ENCODE measurements at places on chromosomes 6 and 20.

DNA sequence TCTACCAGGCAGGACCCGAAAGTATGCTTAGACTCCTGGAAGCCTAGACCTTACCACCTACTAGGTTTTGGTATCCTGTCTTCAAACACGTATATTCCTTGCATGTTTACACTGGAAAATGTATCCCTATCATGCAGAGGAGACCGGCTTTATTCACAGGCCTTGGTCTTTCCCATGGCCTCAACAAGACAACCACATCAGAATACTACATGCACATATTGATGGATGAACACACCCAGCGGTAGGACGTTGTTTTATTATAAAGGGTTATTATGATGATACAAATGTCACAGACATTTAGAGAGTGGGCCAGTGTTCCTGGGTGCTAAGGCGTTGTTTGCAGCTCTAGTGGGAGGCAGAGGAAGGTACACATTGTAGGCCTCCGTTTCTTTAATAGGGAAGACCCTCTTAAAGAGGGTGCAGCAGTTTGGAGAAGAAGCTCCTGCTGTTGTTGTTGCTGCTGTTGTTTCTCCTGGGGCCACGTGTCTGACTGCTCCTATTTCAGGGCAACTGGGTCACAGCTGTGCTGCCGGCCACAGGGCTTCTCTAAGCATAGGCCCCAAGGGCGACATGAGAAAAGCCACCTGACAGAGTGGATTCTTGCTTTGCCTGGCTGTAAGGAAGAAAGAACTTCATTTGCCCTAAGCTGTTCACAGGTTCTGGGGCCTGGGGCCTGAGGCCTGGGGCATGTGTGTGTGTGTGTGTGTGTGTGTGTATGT lies 98.3 kb upstream of the SASH1 start:
- no peak for DNase-seq

DNA sequence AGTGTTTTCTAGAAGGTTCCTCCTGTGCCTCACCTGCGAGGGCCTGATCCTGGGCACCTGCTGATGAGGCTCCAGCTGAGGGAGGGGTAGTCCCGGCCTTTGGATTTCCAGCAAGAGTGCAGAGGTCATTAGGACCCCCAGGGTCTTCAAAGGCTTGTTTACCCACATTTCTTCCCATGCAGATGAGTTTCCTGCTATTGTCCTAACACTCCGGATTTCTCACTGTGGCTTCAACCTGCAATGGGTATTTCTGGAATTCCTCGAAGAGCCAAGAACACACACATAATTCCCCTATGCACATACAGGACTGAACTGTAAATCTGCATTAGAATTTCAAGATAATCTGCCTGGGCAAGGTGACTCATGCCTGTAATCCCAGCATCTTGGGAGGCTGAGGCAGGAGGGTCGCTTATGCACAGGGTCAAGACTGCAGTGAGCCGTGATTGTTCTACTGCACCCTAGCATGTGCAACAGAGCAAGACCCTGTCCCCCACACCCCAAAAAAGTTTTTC lies 53.9 kb downstream of the ADNP start:
- no peak for DNase-seq

DNA sequence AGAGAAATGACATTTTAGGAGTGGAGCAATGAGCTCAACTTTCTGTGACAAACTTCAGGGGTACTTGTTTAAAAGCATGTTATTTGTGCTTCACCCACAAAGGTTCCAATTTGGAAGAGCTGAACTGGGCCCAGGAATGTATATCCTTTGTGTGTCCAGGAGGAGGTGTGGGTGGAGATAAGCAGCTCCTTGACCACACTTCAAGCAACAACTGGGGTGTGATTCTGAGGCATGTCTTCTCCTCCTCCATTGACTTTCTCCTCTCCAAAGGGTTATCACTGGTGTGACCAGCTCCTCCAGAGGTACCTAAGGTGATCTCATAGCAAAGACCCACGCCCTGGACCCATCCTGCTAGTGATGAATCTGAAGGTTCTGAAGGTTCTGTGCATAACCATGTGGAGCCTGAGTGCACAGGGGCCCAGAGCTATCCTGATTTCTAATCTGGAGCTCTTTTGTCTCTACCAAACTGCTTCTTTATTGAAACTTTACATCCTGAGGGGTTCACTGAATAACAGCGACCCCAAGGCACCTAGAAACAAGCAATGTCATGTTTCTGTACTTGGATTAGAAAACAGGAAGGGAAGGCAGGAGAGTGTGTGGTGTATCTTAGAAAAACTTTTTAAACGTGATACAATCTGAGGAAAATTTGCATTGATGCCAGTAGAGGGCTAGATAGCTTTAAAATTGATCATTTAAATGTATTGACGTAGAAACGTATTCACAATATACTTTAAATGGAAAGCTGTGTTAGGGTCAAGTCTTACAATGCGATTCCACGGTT lies 60.9 kb upstream of the CD93 start:
- DNase-seq, result no peak

DNA sequence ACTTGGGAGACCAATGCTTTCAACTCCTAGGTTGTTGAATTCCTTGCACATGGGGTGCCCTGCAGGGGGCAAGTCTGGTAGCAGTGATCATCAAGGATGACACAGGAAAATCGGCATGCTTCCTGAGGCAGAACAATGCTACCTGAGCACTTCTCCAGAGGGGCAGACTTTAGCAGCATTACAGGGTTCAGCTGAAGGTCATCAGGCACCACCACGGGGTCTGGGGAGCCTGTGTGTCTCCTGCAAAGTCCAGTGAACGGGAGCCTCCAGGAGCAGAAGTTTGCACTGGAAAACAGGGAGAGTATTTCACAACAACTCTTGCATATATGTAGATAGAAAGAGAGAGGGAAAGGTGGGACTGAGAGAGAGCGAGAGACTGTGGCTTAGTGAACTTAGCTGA lies 10.2 kb downstream of the VSX1 start:
- DNase-seq, result no peak

DNA sequence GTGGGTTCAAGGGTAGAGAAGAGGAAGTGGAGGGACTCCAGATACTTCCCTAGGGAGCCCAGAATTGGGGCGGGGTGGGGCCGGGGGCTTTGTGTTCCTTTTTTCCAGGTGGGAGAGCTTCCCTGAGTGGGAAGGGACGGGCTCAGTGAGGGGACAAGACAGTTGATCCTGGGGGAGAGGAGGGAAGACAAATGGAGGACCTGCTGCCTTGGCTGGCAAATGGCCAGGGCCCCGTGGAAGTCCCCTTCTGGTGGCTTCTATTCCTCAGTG lies 2.6 kb downstream of the CTSZ start:
- peak; percentile 92 for DNase-seq

DNA sequence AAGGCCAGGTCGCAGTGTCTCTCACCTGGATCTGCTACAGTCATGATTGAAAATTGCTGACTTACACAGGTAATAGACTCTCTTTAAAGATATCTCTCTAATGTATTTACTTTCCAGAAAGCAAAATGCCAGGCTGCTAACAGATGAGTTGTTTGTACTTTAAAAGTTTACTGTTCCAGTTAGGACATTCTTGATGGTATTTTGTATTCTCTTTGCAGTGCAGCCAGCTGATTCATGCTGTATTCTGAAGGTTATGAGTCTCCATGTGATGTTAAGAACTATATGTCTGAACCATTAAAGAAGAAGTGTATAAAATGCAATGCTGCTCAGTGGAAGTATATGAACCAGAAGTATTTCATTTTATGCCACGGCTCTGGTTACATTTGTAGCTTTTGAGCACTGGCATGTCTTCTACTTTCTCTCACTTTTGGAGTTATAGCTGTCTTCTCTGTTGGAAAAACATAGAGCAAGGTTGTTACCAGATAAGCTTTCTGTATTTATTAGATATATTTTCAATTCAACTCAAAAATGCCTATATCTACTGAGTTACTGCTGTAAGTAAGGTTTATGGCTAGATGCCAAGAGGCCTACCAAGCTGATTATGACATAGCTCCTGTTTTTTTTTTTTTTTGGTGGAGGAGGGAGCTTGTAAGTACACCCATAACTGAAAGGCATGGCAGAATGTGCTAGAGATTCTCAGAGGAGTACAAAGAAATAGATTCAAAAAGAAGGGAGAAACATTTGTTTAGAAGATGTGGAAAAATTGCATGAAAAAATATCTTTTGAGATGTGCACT lies 130.5 kb upstream of the MAN1A1 start:
- DNase-seq, result no peak

DNA sequence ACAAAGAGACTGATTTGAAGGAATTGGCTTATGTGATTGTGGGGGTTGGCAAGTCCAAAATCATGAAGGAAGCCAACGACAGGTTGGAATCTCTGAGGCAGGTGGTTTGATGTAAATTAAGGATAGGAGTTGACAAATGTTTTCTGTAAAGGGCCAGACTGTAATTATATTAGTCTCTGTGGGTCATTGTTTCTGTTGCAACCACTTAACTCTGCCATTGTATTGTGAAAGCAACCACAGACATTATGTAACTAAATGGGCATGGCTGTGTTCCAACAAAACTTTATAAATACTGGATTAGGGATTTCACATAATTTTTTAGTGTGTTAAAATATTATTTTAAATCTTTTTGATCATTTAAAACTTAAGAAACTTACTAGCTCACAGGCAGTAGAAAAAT lies 199.2 kb upstream of the MYLIP start:
- DNase-seq, result peak; percentile 80
